Naive B cell (primary cell): ENCODE measurements at places on chromosomes 3 and 15.
A peak's percentile ranks its signal among the peaks of the same experiment; 100 is the strongest.

GRCh38 chr3:104796556-104796955 is 570.2 kb upstream of the ALCAM start:
- no peak overlapping the region for H3K4me3 ChIP-seq
- no peaks in the 10 kb centered on the region for H3K27me3 ChIP-seq
- H3K36me3 ChIP-seq = no peaks in the 10 kb centered on the region

DNA sequence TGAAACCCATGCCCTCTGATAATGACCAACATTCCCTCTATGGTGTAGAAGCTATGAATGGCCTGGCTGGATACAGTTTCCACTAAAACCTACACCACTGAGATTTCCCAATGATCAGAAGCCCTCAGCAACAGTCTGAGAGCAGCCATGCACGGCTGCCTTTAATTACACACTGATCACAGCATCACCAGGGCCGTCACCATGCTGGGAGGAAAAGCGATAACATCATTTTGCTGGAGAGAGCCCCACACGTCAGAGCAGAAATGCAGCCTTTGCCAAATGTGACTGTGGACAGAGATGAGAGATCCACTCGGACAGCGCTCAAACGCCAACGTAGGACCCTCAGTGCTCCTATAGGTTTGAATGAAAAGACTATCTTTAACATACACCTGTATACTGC is 135.0 kb downstream of the XXYLT1 start:
- no peaks in the 10 kb centered on the region for H3K27me3 ChIP-seq
- no peak overlapping the region for H3K27ac ChIP-seq
- H3K4me1 ChIP-seq = no peaks in the 10 kb centered on the region
- DNase-seq = no peak
- H3K36me3 ChIP-seq = peaks cover 2% of the 10 kb centered on the region

DNA sequence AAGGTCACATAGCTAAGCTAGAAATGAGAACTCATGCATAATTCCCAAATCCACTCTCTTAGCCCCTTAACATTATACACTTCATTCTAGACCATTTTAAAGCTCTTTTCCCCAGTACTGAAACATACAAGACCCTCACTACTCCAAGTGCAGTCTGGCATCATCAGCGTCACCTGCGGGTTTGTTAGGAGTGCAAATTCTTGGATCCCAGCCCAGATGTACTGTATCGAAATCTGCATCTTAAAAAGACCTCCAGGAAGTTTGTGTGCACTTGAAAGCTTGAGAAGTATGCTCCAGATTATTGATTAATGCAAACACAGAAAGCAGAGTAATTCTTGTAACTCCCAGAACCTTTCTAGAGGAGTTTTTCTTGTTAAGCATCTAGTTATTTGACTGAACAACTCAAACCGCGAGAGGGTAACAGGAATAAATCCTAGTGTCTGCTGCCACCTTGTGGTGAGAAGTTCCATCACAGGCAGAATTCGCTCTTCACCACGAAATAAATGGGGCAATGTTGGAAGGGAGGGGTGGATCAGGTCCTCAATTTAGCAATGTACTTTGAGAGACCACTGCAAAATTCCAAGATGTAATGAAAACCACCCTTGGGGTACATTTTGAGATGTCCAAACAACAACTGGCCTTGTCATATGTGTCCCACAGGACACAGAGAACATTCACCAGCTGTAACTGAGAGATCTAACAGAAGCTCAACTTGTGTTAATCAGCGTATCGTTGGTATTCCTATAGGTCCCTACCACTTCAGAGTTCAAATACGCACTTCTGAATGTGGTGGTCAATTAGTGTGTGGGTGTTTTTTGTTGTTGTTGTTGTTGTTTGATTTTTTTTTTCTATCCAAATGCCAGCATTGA is 583 bp upstream of the C3orf49 start:
- no peaks in the 10 kb centered on the region for H3K4me1 ChIP-seq
- H3K27ac ChIP-seq = no peak overlapping the region
- DNase-seq = peak; percentile 35
- H3K4me3 ChIP-seq = no peak overlapping the region
- peaks cover 7% of the 10 kb centered on the region for H3K36me3 ChIP-seq
- no peaks in the 10 kb centered on the region for H3K27me3 ChIP-seq

GRCh38 chr3:67113802-67114407 is 115.8 kb downstream of the KBTBD8 start:
- no peak overlapping the region for H3K27ac ChIP-seq
- H3K4me1 ChIP-seq = no peaks in the 10 kb centered on the region
- no peaks in the 10 kb centered on the region for H3K36me3 ChIP-seq
- no peak overlapping the region for H3K4me3 ChIP-seq
- peak; percentile 59 for DNase-seq

DNA sequence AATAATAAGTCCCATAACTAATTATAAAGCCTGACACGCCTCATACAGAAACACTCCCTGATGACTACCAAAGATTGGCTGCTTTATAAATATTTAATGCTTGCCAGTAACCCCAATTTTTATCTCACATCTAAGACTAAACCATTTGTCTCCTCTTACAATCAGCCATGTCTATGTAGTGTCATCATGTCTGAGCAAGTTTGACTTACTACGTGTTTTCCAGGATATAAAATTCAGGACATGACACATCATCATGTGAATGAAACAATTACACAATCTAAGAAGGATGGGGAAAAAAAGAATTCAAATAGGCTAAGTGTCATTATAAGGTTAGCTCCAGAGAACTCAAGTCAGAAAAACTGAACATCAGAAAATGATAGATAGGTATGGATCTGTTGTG is 208.7 kb downstream of the MECOM start:
- H3K27ac ChIP-seq = no peak overlapping the region
- no peaks in the 10 kb centered on the region for H3K36me3 ChIP-seq
- H3K4me1 ChIP-seq = no peaks in the 10 kb centered on the region
- no peaks in the 10 kb centered on the region for H3K27me3 ChIP-seq

GRCh38 chr3:47128137-47128536 is 35.8 kb downstream of the SETD2 start:
- peak overlapping the region; percentile 18 for H3K27ac ChIP-seq
- no peak for DNase-seq
- peaks cover 11% of the 10 kb centered on the region for H3K36me3 ChIP-seq
- H3K4me3 ChIP-seq = no peak overlapping the region
- peaks cover 42% of the 10 kb centered on the region for H3K4me1 ChIP-seq
- H3K27me3 ChIP-seq = no peaks in the 10 kb centered on the region

DNA sequence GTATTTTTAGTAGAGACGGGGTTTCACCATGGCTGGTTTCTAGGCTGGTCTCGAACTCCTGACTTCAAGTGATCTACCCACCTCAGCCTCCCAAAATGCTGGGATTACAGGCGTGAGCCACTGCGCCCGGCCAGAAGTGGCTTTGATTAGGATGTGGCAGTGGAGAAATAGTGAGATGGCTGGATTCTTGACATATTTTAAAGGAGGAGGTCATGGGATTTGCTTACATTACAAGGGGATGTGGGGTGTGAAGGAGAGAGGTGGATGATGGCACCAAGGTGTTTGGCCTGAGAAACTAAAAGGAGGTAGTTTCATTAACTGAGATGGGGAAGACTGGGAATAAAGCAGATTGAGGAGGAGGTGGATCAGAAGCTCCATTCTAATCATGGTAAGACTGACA is 15.0 kb upstream of the LTF start:
- peaks cover 16% of the 10 kb centered on the region for H3K27me3 ChIP-seq
- no peak for DNase-seq
- H3K4me1 ChIP-seq = no peaks in the 10 kb centered on the region
- H3K27ac ChIP-seq = no peak overlapping the region
- H3K36me3 ChIP-seq = peaks cover 4% of the 10 kb centered on the region
- no peak overlapping the region for H3K4me3 ChIP-seq

DNA sequence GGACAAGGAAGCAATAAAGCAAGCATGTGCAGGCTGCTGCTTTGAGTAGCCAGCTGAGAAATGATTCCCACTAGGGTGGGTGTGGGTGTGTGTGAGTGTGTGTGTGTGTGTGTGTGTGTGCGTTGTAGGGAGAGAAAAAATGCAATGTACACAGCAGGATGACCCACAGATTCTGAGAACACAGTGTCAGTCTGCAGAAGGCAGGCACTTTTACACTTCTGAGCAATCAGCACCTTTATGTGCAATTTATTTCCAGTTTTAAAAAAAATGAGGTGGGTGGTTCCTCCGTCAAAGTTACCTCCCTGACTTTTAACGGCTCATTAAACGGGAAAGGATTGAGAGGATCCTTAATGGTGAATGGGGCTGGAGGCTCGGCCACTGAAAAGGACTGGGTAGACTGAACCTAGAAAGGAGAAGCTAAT is 38.5 kb upstream of the LIPC start:
- no peak for DNase-seq
- no peaks in the 10 kb centered on the region for H3K4me1 ChIP-seq
- no peak overlapping the region for H3K27ac ChIP-seq
- peaks cover 9% of the 10 kb centered on the region for H3K27me3 ChIP-seq
- no peaks in the 10 kb centered on the region for H3K36me3 ChIP-seq

- no peak overlapping the region for H3K4me3 ChIP-seq
- H3K27ac ChIP-seq = no peak overlapping the region
- DNase-seq = no peak
- H3K27me3 ChIP-seq = peaks cover 60% of the 10 kb centered on the region
Observed at GRCh38 chr15:89364341-89364740, 29.7 kb upstream of the POLG start.

- DNase-seq = no peak
- H3K27me3 ChIP-seq = peaks cover 12% of the 10 kb centered on the region
- no peak overlapping the region for H3K27ac ChIP-seq
- H3K36me3 ChIP-seq = no peaks in the 10 kb centered on the region
- H3K4me1 ChIP-seq = no peaks in the 10 kb centered on the region
Observed at GRCh38 chr3:111252779-111253178, 181.2 kb downstream of the NECTIN3 start.
